ENCODE measurements at places on chromosomes 3 and 15. TPM values are rescaled to one million over a fixed set of nuclear protein-coding genes. Genes with fewer than 3 reads are reported as not detected.
A peak's percentile ranks its signal among the peaks of the same experiment; 100 is the strongest.

DNA sequence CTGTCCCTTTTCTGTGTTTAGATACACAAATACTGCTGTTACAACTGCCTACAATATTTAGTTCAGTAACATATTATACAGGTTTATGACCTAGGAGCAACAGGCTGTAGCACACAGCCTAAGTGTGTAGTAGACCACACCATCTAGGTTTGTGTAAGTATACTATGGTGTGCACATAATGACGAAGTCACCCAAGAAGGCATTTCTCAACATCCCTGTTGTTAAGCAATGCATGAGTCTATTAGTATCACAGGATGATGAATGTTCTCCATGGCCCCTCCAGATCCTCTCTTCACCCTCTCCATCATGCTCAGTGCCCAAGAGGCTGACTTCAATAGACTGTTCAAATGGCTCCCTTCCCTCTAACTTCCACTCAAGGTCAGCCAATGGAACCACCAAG lies 14.6 kb upstream of the SEC62 start:
- DNase-seq: no peak

Gene ALDH1A2
- 2.9 TPM for total RNA-seq

DNA sequence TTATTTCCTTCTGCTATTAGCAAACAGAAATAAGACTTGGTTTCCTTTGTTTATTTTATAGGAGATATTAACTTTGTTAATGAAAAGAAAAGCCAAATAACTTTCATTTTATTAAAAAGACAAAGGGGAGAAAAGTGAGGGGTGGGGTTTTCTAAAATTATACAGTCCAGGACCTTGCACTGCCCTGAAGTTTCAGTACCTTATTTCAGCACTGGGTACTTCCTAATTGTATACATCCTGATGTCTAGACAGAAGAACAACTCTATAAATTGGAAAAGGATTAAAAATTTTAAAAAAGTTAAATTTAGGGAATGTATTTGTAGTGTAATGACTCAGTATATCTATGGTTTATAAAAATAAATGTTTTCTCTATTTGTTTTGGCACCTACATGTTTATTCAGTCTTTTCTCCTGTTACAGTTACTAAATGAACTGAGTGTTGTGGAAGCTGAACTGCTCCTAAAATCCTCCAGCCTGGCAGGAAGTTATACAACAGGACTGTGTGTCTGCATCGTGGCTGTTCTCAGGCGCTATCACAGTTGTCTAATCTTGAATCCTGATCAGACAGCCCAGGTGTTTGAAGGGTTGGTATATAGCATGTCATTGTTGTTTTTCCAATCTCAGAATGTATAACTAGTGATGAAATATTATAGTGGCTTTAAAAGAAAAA lies 27.6 kb upstream of the P2RY13 start:
- no peak for DNase-seq

Gene CDCP1
- 2.7 TPM for total RNA-seq

DNA sequence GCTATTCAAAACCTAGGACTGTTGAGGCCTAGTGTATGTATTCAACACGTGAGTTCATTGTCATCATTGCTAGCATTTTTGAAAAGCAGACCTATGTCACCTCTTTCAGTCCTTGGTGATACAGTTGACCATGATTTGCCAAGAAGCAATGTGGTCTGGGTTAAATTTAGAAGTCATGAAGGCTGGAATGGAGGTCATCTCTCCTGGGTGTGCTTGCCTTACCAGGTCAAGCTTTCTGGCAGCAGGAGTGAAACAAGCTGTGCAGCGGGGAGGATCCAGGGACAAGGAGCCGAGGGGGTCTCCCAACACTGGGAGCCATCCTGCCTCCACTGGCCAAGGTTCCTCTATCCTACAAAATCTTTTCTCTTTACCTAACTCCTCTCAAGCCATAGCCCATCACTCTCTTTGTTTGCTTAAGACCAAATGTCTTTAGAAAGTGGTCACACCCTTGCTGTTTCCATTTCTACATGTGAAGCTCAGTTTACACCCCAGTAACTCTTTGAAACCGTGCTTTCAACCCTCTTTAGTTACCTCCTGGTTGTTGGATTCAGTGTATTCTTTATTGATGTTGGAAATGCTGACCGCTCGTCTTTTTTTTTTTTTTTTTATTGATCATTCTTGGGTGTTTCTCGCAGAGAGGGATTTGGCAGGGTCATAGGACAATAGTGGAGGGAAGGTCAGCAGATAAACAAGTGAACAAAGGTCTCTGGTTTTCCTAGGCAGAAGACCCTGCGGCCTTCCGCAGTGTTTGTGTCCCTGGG lies 40.0 kb downstream of the SLC28A2 start:
- no peak for DNase-seq

- DNase-seq: no peak
Observed at GRCh38 chr3:164498917-164499316, 579.4 kb downstream of the SI start.

Gene UPK1B
- not detected for total RNA-seq

- peak; percentile 57 for DNase-seq
Observed at GRCh38 chr3:43638594-43639447, 17.0 kb upstream of the ANO10 start.

Gene CKMT1A
- not detected for total RNA-seq

- DNase-seq: no peak
Observed at GRCh38 chr15:89396723-89397652, 62.4 kb upstream of the POLG start.
